Foreskin melanocyte (primary cell): ENCODE measurements at places on chromosomes 12 and 14.

DNA sequence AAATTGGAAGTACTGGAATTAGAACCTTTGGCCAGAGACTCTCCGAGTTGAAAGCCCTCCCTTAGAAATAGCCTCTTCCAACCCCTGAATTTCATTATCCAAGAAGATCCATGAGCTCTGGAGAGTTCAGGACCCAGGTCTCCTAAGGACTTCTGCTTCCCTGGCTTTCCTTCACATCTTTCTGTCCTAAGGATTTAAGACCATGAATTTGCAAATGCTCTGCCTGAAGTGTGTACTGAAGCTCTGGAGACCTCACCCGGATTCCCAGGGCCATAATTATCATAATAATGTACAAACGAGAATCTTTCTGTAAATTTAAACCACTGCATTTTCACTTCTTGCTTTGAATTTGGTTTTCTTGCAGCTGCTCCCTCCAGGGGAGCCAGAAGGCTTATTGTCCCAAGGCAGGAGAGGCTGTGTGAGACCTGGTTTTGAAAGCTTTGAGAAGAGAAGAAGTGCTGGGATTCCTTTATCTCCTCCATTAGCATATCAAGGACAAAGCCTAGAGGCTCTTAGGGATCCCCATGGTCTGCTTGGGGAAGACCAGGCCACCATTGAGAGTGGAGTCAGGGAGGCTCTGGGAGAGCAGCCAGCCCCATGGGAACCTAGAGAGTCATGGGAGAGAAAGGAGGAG lies 41.1 kb downstream of the GLRX5 start:
- DNase-seq = no peak

DNA sequence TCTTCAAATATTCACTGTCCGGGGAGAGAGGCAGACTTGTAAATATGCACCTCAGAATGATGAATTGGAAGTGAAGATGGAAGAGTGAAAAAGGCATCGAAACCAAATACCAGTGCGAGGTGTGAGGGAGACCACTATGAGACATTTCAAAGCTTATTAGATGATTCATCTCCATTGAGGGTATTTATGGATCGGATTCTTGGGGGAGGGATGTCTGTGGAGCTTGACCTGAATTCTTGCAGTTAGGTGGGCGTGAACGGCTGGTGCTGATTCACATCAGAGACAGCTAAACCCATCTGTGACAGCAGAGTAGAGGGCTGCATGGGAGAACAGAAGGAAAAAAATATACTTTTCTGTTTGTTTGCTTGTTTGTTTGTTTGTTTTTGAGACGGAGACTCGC lies 677.2 kb downstream of the AACS start:
- DNase-seq = no peak

DNA sequence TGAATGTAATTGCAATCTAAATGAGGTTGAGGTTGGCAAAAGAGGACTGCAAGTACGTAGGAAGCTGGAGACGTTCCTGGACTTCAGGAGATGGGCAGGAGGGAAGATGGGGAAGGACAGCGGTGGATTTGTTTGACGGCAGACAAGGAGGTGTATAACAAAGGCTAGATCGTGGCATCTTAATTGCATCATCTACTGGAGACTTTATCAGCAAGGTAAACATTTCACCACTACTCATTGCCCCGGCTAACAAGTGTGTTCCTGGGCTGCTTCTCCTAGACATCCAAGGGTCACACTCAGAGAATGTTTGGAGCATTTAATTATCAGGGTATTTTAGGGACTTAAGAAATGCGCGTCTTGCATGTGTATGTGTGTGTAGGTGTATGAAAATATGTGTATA lies 128.5 kb downstream of the KCNK10 start:
- DNase-seq = no peak

DNA sequence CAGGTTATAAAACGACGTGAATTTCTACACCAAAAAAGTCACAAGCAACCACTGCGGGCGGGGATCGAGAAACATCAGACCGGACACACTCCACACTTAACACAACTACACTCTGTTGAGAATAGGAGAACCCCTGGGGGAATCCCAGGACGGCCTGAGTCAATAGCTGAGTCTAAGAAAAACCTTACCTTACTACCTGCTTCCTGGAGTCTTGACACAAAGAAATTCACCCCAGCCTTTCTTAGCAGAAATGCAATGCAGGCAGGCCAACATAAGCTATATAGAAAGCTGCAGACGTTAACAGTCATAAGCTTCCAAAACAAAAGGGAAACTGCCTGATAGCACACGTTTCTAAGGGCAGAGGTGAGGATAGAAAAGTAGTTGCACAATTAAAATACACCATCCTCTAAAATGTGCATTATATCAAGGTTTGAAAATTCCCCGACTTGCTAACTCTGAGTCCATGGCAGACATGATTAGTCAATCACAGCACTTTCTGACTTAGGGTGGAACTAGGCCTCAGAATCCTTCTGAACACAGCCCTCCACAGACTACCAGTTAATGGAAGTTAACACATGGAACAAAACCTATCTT lies 68.0 kb downstream of the CCDC88C start:
- no peak for DNase-seq

DNA sequence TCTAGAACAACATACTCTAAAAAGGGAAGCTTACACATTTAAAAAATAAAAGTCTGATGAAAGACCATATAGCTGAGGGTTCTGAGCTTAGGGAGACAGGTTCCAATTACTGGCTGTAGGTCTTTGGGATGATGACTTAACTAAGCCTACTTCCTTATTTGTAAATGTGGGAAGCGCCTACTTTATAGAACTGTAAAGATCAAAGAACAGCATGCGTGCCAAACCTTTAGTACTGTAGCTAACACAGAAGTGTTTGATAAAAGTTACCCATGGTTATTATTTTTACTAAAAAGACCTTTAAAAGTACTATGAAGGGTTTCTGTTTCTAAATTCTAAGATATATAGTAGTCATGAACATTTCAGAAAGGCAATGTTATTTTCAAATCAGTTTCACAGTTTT lies 35.7 kb downstream of the STK38L start:
- no peak for DNase-seq

GRCh38 chr14:65110525-65110924 lies 8.2 kb upstream of the MAX start:
- no peak for DNase-seq

GRCh38 chr14:61456720-61457119 lies 135.3 kb downstream of the PRKCH start:
- DNase-seq = no peak

DNA sequence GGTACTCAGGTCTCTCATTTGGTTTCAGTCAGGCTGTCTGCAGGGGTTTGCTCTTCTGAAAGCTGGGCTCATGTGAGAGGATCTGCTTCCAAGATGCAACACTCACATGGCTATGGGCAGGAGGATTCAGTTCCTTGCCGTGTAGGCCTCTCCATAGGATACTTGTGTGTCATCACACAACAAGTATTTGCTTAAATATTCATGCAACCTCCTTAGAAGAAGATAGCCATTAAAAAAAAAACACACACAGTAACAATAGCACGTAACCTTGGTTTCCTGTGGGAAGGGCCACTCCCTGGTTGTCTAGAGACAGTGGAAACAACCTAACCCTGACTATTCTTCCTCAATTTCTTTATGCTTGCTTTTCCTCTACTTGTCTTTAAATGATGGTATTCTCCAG lies 31.8 kb upstream of the CLEC4E start:
- no peak for DNase-seq
